ENCODE measurements at places on chromosomes 7 and 10.

DNA sequence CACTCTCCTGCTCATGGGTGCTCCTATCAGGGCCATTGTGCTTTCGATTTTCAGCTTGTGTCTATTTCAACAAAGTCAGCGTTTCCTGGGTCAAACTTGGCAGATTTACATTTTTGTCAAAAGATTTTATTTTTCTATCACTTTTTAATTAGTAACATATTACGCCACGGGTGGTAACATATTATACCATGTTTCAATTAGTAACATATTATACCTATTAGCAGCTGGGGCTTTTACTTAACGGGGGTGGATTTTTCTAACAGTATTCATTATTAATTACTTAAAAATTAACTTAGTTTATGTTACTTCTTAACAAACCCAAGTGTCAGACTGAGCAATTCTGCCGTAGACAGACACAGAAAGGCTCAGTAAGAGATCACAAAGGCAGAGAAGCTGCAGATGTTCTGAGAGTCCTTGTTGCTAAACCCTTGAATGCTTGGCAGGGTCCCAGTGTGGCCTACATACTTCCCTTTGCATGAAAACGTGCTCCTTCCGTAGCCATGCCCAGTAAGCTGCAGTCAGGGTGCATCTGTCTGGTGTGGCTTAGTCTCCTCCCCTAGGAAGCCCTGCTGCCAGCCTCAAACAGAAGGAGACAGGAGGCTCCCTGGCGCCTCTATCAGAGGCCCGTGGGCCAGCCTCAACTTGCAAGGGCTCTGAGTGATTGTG, 263.1 kb upstream of the CXCL12 start:
- no peak for DNase-seq

GRCh38 chr7:154844955-154845354, 158.0 kb downstream of the PAXIP1 start:
- no peak for DNase-seq

DNA sequence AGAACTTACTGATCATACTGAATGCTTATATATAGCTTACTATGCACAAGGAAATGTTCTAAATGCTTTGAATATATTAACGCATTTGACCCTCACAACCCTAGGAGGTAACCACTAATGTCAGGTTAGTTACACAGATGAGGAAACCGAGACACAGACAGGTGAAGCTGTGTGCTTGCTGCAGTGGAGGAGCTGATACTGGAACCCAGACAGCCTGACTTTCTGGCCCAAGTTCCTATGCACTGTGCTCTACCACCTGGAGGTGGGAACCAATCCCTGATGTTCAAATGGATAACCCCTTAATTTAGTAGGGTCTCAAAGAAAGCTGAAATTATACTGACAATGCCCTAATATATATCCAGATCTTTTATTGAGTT, 119.6 kb downstream of the SORBS1 start:
- no peak for DNase-seq

GRCh38 chr7:54015251-54015650, 526.9 kb upstream of the VSTM2A start:
- DNase-seq: no peak

DNA sequence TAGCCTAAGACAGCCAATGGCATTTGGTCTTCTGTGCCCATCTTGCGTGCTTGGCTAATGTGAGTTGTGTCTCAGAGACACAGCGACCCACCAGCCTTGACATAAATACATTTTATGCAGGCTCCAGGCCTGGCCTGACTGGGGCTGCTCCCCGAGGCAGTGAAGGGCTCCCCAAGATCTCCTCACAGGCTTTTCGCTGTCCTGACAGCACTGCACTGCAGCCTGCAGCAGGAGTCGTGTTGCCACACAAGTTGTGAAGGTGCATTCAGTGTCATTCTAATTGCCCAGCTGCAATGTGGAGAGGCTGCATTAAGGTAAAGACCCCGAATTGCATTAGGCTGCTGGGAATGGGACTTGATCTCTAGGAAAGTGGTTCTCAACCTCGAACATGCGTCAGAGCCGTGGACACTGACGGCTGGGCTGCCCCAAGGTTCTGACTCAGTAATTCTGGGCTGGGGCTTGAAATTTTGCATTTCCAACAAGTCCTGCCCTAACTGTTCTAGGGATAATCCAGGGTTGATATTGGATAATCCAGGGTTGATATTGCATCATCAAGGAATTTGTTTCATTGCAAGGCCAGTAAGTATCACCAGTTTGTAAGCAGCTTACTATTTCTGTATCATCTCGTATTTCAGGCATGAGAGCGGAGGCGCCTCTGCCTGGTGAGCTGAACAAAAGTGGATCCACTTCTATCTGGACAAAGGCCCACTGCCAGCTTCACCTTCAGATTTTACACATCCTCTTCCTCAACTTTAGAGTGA, 108.7 kb upstream of the INSIG1 start:
- DNase-seq: peak; percentile 40

GRCh38 chr7:113026941-113027340, 59.7 kb downstream of the GPR85 start:
- peak; percentile 60 for DNase-seq

DNA sequence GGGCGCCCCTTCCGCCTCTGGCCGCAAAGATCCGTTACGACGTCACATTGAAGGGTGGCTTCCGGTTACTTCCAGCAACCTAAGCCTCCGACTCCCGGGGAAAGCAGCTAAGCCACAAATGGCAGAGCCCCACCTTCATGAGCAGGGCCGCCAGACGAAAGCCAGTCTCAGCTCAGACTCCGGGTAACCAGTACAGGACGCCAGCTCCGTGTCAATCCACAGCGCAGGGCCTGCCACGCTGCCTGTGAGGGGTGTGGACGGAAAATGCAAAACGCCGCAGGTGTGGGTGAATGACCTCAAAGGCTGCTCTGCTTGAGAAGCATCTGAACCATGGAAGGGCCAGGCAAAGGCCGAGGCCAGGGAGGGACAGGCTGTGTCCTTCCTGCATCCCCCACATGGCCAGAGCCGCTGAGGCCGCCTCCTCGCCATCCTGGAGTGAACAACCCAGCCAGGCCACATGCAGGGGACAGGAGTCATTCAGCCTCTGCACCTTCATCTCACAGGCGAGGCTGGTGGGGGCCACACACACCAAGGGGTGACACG, 53.5 kb upstream of the PPP2R2D start:
- no peak for DNase-seq

- no peak for DNase-seq
Observed at GRCh38 chr10:2921956-2922680, 145.2 kb upstream of the PFKP start.

- DNase-seq: peak; percentile 88
Observed at GRCh38 chr7:2821161-2821841, 22.8 kb downstream of the GNA12 start.

GRCh38 chr10:110008518-110009339, 945 bp downstream of the ADD3 start:
- DNase-seq: peak; percentile 52

GRCh38 chr7:74312418-74313028, 23.3 kb downstream of the CLIP2 start:
- peak; percentile 46 for DNase-seq

GRCh38 chr7:50792342-50793119, 9.8 kb upstream of the GRB10 start:
- DNase-seq: peak; percentile 62

DNA sequence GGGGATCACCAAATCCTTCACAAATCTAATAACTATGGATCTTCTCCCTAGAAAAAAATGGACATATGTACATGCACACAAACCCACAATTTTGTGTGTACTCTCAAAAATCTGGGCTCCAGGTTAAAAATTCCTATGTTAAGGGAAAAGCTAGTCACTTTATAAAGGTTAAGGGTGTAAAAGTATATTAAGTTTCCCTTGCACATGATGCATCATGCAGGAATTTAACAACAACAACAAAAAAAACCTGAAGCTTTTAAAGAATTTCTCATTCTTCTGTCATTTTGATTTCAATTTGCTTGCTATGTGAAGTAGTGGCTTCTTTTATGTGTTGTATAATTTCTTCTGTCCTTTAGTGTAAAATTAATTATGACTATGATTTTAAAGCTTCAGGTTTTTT, 123.7 kb downstream of the CNOT4 start:
- DNase-seq: peak; percentile 37

- no peak for DNase-seq
Observed at GRCh38 chr10:21368022-21368582, 157.4 kb downstream of the SKIDA1 start.

DNA sequence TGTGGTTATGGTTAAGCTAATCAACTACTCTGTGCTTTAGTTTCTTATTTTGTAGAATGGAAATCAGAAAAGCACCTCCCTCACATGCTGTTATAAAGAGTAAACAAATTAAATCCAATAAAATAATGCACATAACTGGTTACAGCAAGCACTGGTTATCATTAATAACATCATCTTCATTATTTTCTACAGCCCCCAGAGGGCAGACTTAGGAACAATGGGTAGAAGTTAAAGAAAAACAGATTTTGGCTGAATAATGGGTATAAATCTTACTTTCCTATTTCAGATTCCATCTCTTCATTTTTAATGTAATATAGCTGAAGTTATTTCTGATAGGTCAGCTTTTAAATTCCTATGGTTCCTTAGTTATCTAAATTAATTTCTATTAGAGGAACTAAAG, 126.5 kb downstream of the DOCK4 start:
- DNase-seq: peak; percentile 53

DNA sequence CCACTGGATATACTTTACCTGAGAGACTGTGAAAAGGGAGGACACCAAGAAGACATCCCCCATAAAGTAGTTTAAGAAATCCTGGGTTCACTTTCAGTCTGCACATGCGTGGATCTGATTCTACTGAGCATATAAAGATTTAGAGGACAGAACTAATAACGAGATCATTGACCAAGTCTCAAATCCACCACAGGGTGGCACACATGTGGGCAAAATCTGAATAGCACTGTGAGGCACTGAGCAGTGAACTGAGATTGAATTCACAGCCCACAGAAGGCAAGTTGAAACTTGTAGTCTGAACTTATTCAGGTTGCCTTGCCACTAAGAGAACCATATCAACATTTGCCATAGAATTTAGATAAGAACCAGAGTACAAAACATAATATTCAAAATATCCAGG, 818.6 kb downstream of the GRID1 start:
- DNase-seq: peak; percentile 2

DNA sequence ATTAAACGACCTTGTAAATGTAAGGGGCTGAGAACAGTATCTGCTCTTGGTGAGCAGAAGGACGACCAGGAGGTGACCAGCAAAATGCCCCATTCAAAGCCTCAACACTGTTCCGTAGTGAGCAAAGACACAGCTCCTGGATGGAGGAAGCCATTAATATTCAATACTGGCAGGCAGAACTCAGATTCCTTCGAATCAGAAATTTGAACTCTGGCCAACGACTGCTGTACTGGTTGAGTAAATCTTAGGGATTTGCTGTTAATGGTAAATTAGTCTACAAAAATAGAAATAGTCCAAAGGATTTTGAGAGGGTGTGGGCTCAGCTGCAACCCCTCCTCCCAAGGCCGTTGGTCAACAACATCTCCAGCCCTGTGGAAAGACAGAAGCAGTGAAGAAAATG, 130.5 kb upstream of the PFKP start:
- DNase-seq: no peak

GRCh38 chr10:74342991-74343390, 192.0 kb downstream of the ADK start:
- no peak for DNase-seq

DNA sequence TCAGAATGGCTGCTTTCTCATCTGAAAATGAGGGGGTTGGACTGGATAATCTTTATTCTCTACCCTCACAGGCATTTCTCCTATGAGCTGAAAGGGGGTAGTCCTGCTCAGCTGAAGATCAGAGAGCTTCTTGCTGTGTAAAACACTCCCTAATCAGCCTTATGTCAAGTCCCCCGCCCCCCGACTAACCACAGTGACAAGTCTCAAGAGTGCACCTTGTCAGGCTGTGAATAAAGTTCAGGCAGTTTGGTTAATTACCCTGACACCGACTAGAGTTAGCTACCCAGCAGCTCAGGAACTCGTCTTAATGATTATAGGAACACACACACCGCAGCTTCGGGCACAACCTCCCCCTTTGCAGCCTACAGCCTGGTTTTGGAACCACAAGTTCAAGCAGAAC, 513.7 kb downstream of the RPS24 start:
- no peak for DNase-seq

DNA sequence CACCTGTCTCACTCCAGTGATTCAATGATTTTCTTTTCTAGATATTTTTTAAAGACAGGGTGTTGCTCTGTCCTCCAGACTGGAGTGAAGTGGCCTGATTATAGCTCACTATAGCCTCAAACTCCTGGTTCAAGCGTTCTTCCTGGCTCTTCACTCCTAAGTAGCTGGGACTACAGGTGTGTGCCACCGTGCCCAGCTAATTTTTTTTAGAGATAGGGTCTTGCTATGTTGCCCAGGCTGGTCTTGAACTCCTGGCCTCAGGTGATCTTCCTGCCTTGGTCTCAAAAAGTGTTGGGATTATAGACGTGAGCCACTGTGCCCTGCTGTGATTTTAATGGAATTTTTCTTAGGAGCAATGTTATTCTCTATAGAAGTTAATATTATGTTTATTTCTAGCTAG, 14.1 kb downstream of the NUP205 start:
- DNase-seq: no peak

GRCh38 chr7:749140-749551, 22.1 kb upstream of the PRKAR1B start:
- no peak for DNase-seq

GRCh38 chr7:18208921-18209320, 181.3 kb upstream of the PRPS1L1 start:
- no peak for DNase-seq

GRCh38 chr7:64793106-64793755, 997 bp upstream of the ZNF138 start:
- DNase-seq: peak; percentile 24

GRCh38 chr7:94561841-94562514, 52.4 kb downstream of the CASD1 start:
- DNase-seq: peak; percentile 87

GRCh38 chr10:74234569-74234968, 83.5 kb downstream of the ADK start:
- DNase-seq: peak; percentile 54

DNA sequence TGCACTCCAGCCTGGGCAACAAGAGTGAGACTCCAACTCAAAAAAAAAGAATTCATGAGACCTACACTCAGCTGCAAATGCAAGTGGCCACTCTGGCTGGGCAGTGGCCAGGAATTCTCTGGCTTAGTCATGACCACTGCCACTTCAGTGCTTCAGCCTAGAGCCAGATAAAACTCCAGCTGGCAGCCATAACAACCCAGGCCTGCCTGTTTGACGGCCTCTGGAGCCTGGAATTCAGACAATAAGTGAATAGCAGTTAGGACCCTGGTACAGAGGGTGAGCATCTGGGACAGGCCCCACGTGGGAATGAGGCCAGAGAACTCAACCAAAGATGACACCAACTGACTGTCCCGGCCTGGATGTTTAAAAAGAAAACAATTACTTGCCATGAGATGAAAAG, 18.9 kb downstream of the RCC1L start:
- DNase-seq: peak; percentile 71

- peak; percentile 0 for DNase-seq
Observed at GRCh38 chr7:51102828-51103227, 213.8 kb downstream of the COBL start.
